NCI-H2107 (cell line): ENCODE measurements at places on chromosomes 7 and 10.

DNA sequence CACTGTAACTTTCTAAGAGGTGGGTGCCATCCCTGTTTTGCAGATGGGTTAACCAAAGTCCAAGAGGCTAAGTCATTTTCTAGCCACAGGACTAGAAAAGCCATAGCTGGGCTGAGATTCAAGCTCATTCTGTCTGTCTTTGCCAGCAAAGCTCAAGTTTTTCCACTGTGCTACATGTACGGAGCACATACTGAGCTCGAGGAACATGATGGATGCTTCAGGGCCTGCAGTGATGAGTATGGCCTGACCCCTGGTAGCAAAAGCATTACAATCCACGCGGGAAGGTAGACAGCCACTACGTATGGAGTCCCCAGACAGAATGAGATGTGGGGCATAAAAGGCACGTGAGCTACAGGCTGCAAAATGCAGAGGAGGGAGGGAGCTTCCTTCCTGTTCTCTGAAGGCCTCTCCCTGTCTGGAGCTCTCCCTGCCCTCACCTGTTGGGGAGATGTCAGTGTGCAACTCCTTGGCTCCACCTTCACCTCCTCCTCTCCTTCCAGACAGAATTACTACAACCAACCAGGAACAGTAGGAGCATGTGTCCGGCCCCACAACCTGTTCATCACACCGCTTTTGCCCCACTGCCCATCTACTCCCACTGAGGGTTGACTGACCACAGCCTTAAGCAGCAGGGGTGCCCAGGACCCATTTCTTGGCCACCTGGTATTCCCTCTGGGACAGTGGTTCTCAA, 16.4 kb downstream of the ITPRIP start:
- no peak for DNase-seq

DNA sequence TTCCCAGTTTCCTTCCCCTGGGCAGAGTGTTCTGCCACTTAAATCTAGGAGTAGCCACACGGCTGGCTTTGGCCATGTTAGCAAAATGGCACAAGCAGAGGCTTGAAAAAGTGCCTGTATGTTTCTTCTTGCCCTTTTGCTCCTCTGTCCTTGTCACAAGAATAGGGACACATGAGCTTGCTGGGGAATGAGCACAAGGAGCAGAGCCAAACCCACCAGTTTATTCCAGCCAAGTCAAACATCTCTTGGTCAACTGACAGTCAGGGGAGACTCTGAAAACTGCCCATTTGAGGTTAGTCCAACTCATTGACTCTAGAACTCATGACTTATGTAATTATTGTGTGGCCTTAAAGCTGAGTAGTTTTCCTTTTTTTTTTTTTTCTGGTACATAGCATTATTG, 739.7 kb upstream of the FZD8 start:
- DNase-seq = no peak

DNA sequence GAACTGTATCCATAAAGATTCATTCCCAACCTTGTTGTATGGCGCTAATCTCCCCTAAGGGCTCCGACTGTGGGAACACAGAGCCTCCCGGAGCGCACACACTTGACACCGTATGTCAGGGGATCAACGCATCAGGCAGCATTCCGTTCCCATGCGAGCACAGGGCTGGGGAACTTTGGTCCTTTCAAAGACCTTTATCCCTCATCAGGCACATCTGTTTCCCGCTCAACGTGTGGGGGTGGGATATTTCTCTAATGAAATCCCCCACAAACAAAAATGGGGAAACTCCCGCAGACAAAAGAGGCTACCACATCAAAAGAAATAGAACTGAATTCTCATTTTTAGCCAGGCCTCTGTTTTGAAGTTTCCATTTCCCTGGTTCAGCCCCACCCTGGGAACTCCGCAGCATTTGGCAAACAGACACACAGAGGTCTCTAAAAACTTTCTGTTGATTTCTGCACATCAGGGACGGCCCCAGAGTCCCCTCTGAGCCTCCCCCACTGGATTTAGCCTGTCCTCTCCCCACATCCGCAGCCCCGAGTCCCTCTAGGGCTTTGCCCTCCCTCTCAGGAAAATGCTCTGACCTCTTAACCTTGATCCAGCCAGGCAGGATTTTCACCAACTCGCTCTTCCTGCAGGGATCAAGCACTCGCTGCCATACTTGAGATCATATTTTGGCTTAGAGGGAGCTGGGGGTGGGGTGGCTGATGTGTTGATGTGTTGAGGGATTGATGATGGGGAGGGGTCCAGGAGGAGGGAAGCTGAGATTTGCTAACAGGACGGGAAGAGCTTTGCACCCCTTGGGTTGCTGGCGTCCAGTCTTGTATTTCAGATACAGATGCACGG, 6.6 kb downstream of the CPA5 start:
- no peak for DNase-seq

DNA sequence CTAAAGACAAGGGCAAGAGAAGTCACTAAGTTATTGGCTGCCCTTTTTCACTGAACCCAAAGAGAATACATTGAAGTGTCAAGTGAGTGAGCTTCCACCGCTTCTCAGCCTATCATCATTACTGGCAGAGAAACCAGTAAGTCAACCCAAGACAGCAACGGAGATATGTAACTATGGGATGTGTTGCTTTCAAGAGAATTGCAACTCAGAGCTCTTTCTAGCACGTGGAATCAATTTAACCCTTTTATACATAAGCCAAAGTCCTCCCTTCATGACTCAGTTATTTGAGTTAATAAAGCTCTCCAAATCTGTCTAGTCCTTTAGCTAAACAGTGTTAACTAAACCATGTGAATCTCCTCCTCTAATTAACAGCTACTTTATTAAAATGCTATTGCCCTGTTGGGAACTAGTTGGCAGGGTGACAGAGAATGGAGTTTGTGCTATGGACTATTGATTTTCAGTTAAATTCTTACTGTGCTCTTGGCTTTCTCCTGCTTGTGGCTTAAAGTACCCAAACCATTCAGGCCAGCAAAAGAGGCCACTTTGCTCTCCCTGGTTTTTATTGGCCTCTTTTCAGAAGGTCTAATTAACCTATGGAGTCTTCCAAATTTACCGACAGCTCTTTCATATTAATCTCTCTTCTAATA, 287.7 kb downstream of the NRG3 start:
- DNase-seq = no peak

DNA sequence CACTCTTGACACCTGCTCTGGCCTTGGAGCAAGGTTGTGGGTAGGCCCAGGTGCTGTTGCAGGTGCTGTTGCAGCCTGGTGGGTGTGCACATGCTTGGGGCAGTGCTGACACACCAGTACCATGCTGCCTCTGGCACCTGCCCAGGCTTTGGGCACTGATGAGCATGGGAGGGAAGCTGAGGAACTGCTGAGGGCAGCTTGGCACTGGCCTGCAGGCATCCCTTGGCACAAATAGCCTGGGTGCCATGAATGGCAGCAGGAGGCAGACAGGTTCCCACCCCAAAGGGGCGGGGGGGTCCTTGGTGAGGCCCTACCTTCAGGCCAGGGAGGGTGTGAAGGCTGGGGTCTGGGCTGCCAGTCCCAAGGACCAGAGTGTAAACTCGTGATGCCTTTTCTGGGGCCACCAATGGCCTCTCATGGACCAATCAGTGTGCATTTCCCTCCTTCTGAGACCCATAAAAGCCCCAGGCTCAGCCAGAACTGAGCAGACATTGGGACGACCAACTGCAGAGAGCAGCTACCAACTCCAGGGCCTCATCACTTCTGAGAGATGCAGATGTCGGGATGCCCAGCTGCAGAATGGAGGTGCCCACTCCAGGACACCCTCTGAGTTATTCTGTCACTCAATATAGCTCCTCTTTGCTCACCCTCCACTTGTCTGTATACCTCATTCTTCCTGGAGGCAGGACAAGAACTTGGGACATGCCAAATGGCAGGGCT, 547.4 kb downstream of the ZWINT start:
- DNase-seq = no peak

DNA sequence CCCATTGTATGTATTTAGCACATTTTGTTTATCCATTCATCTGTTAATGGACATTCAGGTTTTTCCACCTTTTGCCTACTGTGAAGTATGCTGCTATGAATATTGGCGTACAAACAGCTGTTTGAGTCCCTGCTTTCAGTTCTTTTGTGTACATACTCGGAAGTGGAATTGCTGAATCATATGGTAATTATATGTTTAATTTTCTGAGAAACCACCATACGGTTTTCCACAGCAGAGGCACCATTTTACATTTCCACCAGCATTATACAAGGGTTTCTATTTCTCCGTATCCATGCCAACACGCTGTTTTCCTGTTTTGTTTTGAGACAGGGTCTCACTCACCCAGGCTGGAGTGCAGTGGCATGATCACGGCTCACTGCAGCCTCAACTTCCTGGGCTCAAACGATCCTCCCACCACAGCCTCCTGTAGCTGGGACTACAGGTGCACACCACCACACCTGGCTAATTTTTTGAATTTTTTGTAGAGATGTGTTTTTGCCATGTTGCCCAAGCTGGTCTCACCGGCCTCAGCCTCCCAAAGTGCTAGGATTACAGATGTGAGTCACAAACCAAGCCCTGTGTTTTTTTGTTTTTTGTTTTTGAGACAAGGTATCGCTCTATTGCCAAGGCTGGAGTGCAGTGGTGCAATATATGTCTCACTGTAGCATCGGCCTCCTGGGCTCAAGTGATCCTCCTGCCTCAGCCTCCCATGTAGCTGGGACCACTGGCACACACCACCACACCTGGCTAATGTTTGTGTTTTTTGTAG, 22.1 kb upstream of the FBXW4 start:
- DNase-seq = no peak

GRCh38 chr10:11178606-11179515, 161.2 kb downstream of the CELF2 start:
- DNase-seq = no peak

- no peak for DNase-seq
Observed at GRCh38 chr10:13276749-13277365, 23.0 kb downstream of the PHYH start.

GRCh38 chr7:128148676-128149075, 92.4 kb upstream of the LEP start:
- peak; percentile 56 for DNase-seq

DNA sequence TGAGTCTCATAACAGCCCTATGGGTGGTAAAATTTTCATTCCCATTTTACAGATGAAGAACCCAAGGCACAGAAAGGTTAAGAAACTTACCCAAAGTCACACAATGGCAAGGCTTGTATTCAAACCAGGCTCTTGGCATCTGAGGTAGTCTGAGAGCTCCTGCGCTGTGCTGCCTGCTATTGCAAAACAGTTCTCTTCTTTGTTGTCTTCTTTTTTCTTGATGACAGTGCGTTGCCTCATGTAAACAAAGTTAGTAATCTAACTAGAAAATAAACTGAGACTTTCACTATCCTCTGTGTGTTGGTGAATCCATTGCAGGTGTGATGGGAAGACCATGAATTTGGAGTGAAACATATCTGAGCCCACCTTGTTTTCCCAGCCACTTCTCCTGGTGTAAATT, 240.8 kb downstream of the PTEN start:
- DNase-seq = no peak

DNA sequence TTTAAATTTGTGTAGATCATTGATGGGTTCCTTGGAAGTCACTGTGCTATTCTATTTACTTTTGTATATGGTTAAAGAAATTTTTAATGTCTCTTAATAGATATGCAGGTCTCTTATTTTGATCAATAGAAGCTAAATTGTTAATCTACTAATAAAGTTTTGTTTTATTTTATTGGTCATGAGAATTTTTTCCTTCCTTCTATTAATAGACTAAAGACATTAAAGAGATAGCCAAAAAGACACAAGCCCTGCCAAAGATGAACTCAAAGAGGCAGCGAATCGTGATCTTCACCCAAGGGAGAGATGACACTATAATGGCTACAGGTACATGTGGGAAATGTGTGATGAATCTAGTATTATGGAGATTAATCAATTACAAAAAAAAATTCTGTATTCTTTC, 226.2 kb upstream of the KAT6B start:
- DNase-seq = no peak

- no peak for DNase-seq
Observed at GRCh38 chr7:2018569-2019460, 213.9 kb downstream of the MAD1L1 start.

DNA sequence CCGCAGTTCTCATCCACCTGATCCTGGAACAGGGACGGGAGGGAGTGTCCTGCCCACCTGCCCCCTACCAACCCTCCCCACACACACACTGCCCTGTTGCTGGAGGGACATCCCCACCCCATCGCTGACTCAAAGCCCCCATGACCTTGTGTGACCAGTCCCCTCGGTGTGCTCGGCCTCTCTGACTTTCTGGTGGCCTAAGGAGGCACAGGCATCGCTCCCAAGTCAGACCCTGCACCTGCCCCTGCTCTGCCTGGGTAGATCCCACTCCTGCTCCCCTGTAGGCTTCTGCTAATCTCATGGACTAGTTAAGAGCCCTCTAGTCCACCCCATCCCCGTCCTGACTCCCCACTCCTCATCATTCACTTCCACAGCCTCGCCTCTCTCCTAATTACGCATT, 58.8 kb upstream of the DOCK1 start:
- no peak for DNase-seq

- DNase-seq = no peak
Observed at GRCh38 chr10:8913720-8914119, 859.2 kb downstream of the GATA3 start.

- no peak for DNase-seq
Observed at GRCh38 chr10:132786476-132786883, 533 bp upstream of the NKX6-2 start.

DNA sequence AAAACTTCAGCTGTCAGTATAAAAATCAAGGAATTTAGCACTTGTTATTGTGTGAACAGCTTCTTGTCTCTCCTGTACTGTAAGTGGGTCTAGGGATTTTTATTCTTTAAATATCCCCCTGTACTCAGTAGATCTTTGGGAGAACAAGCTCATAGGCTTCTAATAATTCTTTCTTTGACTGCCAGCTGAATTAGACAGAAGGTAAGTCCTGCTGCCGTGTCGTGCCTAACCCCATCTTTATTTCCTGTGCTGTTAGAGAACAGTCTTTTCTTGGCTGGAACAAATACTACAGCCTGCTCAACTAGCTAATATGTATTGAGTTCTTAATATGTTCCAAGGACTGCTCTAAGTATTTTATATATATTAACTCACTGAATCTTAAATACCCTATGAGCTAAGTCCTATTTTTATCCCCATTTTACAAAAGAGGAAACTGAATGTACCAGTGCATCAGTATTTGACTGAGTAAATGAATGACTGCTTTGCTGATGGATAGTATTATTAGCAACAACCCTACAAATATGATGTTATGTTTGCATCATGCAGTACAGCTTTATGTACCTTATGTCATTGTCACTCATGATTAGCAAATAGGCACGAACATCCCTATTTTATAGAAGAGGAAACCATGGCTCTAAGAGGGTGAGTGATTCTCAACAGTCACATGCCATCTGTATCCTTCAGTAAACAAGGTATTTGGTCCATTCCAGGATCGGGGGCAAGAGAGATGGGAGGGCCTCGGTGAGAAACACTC, 5.5 kb upstream of the DUSP5 start:
- no peak for DNase-seq

DNA sequence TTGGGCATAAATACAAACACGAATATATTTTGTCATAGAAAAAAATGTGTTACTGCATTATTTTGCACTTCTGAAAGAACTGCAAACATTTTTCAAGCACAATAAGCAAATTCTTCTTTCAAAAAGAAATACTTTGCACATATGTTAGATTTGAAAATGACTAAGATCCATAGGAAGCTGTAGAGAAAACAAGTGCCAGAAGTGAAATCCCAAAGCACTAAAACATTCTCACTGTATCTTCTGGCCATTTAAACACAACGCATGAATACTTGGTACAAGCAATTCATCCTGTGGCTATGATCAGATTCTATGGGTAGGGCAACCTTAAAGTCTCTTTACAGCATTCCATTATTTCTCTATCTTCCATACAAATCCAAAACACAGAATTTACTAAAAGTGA, 225.4 kb upstream of the IMMP2L start:
- no peak for DNase-seq
